ENCODE measurements at places on chromosomes 12 and 14.

- no peak for DNase-seq
Observed at GRCh38 chr14:73943083-73943482, 6.8 kb downstream of the FAM161B start.

GRCh38 chr12:95443459-95443858 lies 30.5 kb upstream of the METAP2 start:
- no peak for DNase-seq

GRCh38 chr14:23452237-23452636 lies 16.8 kb upstream of the MYH7 start:
- DNase-seq, result no peak

DNA sequence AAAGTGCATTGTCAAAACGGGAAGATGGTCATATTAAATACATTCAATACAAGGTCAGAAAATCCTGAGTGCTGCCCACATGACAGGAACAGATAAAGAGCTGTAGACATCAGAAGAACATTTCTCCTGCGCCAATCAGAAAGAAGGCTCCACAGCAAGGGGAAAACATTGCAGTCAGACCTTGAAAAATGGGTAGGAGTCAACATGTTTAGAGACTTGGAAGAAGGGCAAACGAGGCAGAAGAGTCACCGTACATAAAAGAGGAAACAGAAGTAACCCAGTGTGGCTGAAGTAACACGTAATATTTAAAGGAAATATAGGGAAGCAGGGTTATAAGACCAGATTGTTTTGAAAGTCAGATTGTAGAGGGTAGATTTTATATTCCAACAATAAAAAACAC lies 11.9 kb downstream of the SPPL3 start:
- no peak for DNase-seq

- DNase-seq, result no peak
Observed at GRCh38 chr12:124705545-124706138, 138.2 kb upstream of the NCOR2 start.

- DNase-seq, result no peak
Observed at GRCh38 chr12:20424841-20425240, 56.5 kb downstream of the PDE3A start.

- no peak for DNase-seq
Observed at GRCh38 chr12:115437061-115437567, 753.1 kb upstream of the TBX3 start.

GRCh38 chr12:40655451-40655850 lies 36.8 kb upstream of the CNTN1 start:
- no peak for DNase-seq

DNA sequence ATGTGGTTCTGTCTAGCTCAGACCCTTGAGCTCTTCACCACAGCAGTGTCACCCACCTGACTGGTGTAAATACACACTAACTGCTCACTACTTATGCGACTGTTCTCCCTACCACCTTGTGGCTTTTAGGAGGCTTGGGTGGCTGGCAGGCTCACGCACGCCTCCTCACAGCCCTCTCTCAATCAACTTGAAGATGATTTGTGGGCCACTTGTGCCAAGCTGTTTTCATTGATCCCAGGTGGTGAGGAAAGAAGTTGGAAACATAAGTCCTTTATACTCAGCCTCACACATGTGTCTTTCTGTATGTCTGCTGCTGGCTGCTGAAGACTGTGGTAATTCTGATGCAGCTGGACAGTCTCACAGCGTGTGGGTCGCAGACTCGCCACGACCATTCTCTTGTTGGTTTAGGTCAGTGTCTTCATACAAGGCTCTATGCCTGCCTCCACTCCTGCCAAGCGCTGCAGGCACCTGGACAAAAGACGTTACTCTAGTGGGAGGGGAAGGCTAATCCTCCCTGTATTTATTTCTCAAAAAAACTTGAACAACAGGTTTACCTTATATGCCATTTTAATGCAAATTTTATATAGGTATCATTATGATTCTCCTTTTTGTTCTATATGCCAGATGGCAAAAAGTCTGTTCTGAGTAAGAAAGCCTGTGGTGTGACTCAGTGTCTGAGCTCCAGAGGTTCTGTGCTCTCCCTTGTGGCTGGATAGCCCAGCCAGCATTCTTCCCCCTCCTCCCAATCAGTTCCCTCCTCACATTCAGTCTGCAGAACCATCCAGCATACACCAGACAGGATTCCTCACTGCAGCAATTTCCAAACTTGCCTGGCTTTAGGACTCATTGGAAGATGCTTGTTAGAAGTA lies 115.6 kb downstream of the DIP2B start:
- no peak for DNase-seq
